Frontal cortex (tissue), 4 donors: ENCODE measurements at places on chromosomes 11 and 22.

GRCh38 chr11:124440608-124441007 lies 4.9 kb downstream of the OR8B8 start:
- DNase-seq, result no peak

GRCh38 chr11:776561-777287 lies 563 bp downstream of the GATD1 start:
- DNase-seq, result no peak

GRCh38 chr11:78244080-78244479 lies 55.4 kb downstream of the USP35 start:
- DNase-seq, result no peak

- no peak for DNase-seq
Observed at GRCh38 chr11:112637876-112638275, 323.3 kb upstream of the NCAM1 start.

DNA sequence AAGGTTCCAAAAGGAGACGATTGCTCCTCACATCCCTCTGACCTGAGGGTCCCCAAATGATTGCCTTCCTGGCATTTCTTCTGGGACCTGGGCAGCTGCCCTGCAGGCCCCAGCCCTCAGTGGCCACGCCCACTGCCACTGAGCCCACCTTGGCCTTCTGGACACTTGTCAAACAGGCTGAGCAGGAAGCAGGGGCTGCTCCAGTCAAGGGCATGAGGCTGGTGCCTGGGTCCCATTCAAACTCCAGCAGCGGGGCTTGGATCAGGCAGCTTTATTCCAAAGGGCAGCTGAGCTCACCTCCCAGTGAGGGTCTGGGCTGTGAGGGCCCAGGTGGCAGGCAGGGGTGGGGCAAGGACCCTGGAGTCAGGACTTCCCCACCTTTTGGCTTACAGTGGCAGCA lies 13.6 kb downstream of the KCTD17 start:
- no peak for DNase-seq

DNA sequence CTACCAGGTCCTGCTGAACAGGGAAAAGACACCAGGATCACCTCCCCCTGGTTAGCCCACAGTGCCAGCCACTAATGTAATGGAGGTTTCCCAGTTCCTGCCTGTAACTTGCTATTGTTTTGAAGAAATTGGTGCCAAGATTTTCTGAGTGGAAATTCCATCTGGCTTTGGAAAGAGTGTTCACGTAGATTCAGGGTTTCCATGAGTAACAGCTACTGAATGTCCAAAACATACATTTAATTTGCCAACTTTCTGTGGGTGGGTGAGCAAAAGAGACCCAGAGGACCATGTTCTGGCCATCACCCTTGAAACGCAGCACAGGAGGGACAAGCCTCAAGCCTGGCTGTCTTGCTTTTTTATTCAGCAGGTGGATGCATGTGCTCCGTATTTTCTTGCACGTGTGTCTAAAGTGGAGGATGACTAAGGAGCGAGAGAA lies 8.8 kb upstream of the DKK3 start:
- DNase-seq, result no peak

- no peak for DNase-seq
Observed at GRCh38 chr11:121418625-121419114, 33.4 kb upstream of the SORL1 start.

- DNase-seq, result no peak
Observed at GRCh38 chr11:44899959-44900358, 50.7 kb downstream of the TP53I11 start.

DNA sequence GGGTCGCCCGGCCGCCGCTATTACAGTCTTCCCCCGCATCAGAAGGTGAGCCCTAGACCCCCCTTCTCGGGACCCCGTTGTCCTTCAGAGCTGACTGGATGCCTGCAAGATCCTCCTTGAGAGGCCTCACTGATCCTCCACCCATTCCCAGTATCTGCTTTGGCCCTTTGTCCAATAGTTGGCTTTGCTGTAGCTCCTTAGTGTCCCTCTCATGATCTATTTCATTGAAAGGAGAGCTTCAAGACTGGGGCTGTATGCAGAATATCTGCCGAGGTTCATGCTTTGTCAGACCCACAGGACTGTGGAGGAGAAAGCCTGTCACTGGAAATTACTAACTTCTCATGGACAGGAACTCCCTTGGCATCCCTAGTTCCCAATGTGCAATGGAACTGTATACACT lies 499 bp downstream of the DLAT start:
- peak; percentile 20 for DNase-seq

- DNase-seq, result no peak
Observed at GRCh38 chr22:50626850-50627641, 906 bp downstream of the ARSA start.

GRCh38 chr22:49838771-49839717 lies 11.4 kb upstream of the BRD1 start:
- no peak for DNase-seq

- DNase-seq, result no peak
Observed at GRCh38 chr22:49749885-49750510, 77.7 kb downstream of the BRD1 start.

- DNase-seq, result no peak
Observed at GRCh38 chr11:106276859-106277436, 199.5 kb downstream of the AASDHPPT start.

DNA sequence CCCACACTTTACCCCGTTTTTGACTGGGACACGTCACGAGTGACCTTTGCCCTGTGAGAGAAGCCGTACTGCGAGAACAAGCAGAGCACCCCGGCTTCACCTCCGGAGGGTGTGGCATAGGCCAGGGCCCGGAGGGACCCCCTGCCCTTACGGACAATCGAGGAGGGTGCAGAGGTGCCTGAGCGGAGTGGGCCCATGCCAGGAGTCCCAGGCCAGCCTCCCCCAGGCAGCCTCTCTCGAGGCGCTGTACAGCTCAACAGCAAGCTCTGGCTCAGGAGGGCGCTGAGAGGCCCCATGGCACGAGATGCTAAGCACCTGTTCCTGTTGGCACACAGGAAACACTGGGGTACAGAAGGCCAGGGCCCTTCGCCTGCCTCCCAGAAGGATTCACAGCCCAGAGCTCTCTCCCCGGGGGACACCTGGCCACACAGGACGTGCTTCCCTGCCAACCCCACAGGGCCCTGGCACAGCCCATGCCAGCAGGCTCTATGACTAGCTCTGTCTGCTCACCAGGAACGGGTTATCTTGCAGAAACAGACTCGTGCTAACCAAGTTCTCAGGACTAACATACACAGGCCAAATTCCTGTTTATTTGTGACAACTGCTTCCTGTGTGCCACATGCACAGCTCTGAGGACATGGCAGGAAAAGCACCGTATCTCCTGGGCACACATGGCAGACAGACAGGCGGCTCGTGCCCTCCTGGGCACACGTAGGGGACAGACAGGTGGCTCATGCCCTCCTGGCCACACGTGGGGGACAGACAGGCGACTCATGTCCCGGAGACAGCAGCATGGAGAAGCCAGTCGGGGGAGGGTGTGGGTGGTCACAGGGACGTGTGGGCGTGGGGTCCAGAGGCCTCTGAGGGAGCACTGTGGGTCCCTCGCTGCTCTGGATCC lies 11.6 kb downstream of the TOLLIP start:
- DNase-seq, result no peak

DNA sequence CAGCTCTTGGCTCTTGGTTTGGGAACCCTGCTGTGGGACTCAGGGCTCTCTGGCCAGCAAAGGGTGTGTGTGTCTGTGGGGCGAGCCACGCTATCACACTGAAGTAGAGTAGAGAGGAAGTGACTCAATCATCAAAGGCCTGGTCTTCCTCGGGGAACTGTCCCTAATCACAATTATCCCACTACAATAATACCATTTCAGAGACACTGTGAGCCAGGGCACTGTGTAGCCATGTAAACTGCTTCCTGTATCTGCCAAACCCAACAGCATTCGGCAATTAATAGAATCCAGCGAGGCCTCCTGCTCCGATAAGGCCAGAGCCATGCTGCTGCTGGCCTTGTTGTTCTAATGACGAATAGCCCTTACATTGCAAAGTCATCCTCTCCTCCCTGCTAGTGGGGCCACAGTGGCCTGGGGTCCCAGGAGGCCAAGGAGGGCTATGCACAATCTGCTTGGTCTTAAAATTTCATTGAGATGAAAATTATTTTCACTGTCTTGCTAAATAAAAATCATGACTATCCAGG lies 49.8 kb upstream of the LMO2 start:
- DNase-seq, result no peak

DNA sequence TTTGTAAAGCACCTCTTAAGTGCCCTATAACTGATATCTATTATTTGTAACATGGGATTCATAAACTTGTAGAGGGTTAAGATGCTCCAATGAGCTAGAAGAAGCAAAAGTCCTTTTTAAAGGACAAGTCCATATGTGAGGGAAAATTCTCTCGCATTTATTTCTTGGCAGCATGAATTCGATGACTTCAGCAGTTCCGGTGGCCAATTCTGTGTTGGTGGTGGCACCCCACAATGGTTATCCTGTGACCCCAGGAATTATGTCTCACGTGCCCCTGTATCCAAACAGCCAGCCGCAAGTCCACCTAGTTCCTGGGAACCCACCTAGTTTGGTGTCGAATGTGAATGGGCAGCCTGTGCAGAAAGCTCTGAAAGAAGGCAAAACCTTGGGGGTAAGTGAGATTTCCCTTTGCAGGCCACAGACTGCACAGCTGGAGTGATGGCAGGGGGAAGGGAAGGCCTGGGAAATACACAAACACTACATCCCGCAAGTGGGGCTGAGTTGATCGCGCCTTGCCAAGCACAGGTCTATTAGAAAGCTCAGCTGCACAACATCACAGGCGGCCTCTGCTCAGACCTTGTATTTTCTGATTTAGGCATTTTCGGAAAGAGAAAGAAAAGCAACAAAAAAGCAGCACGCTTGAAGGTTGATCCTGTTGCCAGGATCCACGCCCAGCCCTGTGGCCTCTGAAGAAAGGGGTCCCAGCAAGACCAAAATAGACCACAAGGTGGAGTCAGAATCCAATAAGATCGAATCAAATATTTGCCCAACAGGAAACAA lies 1.5 kb downstream of the MS4A8 start:
- DNase-seq, result no peak

GRCh38 chr11:63613517-63614135 lies 607 bp downstream of the PLAAT3 start:
- DNase-seq, result no peak

DNA sequence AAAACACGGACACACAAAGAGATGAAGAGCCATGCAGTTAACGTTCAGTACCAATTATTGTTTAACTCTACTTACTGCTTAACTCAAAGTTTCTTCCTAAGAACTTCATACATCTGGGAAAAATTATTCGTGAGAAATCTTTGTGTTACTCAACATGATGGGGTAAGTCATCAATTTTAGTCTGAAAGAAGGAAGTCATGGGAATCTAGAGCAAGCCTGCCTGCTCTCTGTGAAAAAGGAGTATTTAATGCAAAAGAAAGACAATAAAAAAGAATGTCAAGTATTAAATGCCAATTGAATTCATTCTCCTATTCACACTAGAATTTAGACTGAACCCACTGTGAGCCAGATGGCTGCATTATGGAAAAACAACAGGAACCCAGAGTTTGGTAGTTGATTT lies 16.0 kb downstream of the TMEM123 start:
- no peak for DNase-seq

DNA sequence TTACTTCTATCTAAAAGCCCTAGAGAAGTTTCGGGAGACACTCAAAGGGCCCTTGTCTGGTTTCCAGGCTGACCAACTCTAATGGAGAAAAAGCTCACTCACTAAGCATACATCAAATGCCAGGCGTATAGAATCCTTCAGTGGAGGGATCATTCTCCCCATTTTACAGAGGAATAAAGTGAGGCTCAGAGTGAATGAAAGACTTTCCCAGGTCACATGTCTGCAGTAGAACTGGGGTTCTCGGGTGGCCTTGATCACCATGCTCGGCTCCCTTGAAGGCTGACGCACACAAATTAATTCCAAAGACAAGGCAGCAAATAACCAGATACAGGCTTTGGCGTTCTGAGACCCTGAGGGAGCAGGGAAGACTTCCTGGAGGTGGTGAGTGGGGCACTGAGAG lies 60.0 kb downstream of the THAP12 start:
- DNase-seq, result no peak

GRCh38 chr11:15275141-15275540 lies 160.4 kb downstream of the INSC start:
- DNase-seq, result peak; percentile 8

DNA sequence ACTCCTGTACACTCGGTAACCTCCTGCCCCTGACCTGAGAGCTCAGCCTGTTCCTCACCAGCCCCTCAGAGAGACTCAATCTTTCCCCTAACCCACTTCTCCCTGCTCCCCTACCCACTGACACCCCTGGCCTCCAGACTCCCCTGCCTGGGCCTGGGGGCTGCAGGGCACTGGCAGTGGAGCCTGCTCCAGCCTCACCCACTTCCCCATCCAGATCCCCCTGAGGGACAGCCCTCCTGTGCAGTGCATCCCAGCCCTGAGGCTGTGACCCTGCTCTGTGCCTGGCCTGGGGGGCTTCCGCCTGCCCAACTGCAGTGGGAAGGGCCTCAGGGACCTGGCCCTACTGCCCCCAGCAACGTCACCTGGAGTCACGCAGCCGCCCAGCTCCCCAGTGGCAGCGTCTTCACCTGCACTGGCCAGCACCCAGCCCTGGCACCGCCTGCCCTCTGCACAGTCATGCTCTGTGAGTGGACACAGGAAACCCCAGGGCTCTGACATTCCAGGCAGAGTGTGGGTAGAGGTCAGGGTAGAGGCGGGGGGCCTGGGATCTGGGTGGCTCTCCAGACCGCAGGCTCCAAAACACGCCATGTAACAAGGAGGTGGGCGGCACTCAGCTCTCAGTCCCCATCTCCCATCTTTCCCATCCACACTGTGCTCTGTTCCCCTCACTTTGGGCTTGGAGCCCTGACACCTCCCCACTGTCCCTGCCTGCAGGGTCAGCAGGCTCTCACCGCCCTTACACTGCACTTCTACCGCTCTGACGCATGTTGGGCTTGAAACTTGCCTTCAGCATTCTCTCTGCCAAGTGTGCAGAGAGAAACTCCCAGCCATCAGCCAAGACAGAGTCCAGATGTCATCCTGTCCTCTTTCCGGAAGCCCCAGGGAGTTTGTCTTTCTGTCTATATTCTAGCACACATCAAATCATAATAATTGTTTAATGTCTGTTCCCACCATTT lies 5.1 kb downstream of the VSIG10L2 start:
- DNase-seq, result no peak

GRCh38 chr11:35714882-35715627 lies 52.5 kb downstream of the TRIM44 start:
- no peak for DNase-seq

DNA sequence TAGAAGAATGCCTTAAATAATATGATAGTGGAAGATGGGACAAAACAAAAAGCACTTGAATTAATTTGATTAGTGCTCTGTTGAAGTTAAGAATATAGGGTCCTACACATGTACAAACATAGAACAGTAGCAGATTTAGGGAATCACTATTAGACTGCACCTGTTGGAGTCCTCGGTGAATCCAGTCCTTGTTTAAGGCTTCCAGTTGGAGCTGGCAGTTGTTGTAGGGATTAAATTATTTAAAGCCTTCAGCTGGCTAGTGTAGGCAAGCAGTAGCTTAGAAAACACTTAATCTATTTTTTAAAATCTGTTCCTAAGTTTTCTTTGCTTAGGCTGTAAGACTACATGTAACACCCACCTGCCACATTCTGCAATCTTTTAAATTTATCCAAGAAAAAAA lies 24.5 kb upstream of the CSTF3 start:
- no peak for DNase-seq
